ENCODE measurements at places on chromosomes 4 and X. TPM values are rescaled to one million over a fixed set of nuclear protein-coding genes. Genes with fewer than 3 reads are reported as not detected.

DNA sequence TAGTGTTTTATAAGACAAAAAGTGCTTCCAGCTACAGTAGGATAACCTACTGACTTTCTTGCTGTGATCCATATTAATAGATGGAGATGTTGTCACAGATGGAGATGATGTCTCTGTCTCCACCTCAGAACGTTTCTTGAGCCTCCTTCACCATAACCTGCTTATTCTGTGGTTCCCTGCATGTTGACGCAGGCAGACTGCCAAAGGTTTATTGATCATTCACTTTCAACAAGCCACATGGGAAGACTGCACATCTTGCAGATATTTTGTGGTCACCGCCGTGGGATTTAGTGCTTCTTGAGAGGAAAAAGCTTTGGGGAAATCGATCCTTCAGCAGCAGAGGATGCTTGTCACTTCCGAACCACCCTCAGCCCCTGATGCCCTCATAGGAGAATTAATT, 943.0 kb upstream of the PRKX start:
- no peak for DNase-seq

- no peak for DNase-seq
Measured at GRCh38 chr4:150004481-150004880, 73.8 kb upstream of the DCLK2 start.

DNA sequence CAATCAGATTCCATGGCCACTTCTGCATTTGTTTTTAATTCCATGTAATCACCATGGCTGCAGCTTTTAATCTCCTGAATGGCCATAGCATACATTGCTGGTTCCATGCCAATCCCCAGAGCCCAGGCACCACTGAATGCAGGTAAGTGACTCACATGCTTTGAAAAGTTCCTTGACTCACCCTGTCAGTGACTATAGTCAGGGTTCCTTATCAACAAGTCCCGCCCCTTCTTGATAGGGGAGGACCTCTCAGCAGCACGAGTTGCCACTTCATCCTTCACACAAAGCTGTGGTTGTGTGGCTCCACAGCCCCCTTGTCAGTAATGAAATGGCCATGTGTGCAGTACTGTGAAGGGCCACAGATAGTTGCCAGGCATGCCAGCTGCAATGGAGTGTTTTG, 516.6 kb downstream of the PPARGC1A start:
- DNase-seq = no peak

DNA sequence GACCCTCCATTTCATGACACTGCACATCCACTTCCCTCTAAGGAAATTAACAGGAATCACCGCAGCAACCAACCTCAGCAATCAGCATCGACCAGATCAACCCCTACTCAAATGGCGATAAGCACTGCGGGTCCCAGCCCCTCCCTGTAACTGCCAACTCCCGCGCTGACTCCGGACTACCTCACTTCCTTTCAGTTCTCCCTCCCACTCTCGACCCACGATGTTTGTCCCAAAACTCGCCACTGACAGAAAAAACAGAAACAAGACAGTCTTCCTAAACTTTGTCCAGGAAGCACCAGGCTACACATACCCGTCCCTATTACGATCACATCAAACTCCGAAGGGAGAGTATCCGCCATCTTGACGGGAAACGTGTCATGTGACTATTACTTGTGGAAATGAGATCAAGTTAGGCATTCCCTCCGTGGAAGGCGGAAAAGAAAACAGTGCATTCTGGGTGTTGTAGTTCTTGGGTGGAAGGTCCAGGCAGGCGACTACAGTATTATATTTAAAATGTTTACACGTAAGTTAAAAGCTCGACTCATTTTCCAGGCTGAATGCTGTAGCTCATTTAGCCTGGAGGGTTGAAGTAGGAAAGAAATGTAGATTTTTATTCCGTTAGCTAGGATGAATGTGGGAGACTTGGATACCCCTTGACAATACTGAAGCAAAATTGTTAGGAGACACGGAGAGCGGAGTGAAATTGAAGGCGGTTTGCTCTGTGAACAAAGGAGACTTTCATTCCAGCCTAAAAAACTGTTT, at the start of gene CHM:
Gene CHM (minus strand): TSS at position 385 of the 762 bp plus-strand sequence. CDS start 26 bp downstream, at position 359.
- peak; percentile 82 for DNase-seq

- DNase-seq = no peak
Measured at GRCh38 chrX:153190381-153190780, 11.3 kb downstream of the MAGEA1 start.

PCDH10 gene
- polyA plus RNA-seq = 6.7 TPM

DNA sequence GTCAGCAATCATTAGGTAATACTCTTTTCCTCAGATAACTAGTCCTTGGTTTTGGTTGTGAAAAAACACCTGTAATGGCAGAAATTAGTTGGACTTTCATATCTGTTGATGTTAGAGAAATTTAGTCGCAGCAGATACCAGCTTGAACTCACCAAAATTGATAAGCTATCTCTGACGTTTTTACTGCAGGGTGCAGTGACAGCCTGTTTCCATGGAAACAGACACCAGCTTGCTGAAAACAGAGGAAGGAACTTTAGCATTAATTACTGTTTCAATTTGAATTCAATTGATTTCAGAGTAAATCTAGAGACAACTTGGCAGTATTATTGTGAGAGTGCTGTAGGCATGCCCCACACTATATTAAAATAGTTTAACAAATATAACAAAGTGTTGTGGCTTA, 246.5 kb downstream of the PPP1R2C start:
- no peak for DNase-seq

GRCh38 chr4:132901224-132901623, 247.9 kb upstream of the PCDH10 start:
- no peak for DNase-seq

DKK2 gene
- 8.7 TPM for polyA plus RNA-seq

DNA sequence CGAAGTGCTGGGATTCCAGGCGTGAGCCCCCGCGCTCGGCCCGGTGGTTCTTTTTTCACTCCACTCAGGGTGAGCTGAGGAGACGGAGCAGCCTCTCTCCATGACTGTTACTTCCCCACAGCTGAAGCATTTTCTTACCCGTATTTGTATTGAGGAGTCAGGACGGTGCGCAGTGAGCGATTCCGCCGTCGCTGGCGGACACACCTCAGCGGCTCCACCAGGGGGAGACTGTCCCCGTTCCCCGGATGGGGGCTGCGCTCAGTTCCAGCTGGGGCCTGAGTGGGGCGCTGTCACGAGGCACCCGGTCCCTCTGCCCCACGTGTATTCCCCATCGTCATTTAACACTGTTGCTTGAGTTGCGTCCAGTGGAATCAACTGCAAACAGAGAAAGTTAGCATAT, 844.0 kb upstream of the FRG1 start:
- DNase-seq = no peak

MAGEA12 gene
- not detected for polyA plus RNA-seq

CPEB2 gene
- 17.3 TPM for polyA plus RNA-seq

DNA sequence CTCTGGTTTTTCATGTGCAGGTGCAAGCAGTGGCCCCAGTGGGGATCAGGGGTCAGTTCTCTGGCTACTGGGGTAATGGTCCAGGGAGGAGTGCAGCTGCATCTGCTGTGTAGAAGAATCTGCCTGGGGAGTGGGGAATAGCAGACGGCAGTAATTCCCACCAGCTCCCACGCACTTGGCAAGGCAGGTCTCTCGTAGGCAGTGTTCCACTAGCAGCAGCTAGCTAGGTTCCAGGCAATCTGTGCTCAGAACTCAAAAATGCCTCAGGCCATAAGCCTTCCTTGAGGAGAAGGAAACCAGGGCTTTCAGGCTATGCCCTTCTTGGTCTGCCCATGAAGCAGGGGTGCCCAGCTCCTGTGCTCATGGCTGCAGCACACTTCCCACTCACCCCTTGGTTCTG, 38.8 kb downstream of the DCLK2 start:
- DNase-seq = no peak

NRK gene
- polyA plus RNA-seq = 18.1 TPM

- DNase-seq = no peak
Measured at GRCh38 chrX:134682081-134682480, 23.8 kb upstream of the PLAC1 start.

DNA sequence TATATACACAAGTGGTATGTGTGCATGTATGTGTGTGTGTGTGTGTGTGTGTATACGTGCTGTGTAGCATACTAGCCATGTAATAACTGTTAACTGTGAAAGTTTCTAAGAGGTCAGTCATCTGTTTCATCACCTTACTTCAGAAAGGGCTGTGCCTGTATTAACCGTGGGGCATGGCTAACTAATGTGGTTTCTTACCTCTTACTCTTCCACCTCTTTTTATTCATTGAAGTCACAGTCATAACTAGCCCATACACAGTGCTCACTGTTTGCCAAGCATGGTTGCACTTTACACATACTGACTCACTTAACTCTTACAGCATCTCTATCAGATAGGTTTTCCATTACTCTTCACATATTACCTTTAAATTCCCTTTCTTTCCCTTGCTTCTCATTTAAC, 23.7 kb upstream of the LRAT start:
- DNase-seq = no peak

DNA sequence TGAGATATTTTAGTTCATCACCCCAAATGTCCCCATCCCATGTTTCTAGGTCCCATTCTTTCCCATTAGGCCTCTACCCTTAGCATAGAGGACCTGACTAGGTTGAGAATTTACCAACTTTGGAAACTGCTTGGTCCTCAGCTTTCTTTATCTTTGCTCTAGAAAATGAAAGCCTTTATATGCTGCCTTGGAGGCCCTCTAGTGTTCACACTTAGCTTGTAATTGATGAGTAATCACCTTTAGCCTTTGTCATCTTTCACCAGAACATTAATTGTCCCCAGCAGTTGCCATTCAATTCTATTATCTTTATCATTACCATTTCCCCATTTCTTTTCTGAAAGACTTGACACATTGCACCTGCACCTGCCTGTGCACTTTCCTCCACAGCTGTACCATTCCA, 589.2 kb upstream of the NR3C2 start:
- DNase-seq = no peak

GRCh38 chr4:2354760-2355159, 63.7 kb downstream of the ZFYVE28 start:
- no peak for DNase-seq

- DNase-seq = no peak
Measured at GRCh38 chr4:155948541-155948940, 5.1 kb downstream of the CTSO start.

SLC49A3 gene
- polyA plus RNA-seq = 4.3 TPM

GRCh38 chr4:143215873-143216272, 31.2 kb downstream of the USP38 start:
- no peak for DNase-seq

PABPC1L2A gene
- polyA plus RNA-seq = not detected

PTCHD1 gene
- polyA plus RNA-seq = 0.67 TPM

ADH1A gene
- polyA plus RNA-seq = 0.28 TPM

DNA sequence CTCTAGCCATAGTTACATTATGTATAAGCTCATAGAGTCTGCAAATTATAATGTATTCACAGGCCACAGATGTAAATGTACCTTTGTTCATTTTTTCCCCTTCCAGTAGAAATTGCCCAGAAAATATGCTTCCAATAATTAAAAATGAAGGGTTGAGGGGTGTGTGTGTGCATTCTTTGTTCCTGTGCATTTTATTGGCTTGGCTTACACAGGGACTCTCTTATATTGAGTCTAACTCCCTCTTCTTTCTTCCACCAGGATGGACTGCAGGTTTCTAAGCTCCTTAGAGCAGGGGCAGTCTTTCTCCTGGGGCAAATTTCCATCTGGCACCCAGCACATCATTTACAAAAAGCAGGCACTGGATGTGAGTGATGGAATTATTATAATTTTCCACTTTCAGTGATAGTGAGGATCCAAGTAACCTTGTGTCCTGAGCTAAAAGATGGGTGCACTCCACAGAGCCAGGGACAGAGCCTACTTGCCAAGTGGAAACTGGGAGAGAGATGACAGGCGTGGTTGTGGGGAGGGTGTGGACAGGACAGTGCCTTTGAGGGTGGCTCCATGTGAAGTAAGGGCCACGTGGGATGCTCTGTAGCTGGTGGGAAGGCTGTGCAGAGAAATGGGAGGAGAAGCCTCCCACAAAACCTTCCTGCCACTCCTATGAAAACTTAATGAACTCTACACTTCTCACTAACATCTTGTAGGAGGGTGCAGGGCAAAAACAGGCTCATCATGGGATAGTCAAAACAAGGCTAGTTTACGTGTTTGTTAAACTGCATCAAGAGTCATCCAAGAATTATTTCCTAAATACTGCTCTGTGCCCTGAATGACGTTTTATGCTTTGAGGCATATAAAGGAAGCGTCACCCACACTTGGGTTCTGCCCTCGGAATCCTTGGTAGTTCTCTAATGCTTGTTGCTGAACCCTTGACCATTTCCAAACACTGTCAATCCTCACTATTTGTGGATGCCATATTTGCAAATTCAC, 16.0 kb downstream of the IGFBP7 start:
- no peak for DNase-seq

GRSF1 gene
- polyA plus RNA-seq = 118 TPM

DNA sequence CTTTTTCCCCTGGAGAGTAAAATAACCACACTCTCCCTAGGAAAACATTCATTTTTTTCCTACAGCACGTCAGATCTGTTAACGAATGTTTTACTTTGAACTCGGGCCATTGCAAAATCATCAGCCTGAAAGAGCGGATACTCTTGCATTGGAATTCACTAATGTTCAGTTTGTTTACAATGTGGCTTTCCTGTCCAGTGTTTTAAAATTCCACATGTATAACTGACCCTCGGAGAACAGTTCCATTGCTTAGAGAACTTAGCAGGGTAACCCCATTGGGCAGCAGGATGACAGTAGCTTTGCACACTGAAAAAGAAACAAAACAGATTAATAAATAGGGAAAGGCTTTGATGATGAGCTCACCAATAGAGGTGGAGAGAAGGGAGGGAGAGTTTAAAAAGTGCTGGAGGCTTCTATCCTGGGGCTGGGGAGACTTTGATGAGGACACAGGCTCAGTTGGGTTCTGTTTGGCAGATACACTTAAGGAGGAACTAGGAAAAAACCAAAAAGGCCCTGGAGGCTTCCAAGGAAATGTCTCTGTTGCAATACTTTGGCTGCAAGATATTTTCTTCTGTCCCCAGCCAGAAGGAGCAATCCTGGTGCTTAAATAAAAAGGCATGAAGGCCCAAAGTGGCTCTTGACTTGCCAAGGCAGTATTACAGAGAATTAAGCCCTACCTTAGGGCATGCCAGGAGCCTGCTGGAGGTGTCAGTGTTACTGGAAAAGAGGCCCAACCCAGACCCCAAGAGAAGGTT, 143.1 kb downstream of the ARSF start:
- no peak for DNase-seq

- no peak for DNase-seq
Measured at GRCh38 chr4:18227880-18228279, 206.3 kb upstream of the LCORL start.

DNA sequence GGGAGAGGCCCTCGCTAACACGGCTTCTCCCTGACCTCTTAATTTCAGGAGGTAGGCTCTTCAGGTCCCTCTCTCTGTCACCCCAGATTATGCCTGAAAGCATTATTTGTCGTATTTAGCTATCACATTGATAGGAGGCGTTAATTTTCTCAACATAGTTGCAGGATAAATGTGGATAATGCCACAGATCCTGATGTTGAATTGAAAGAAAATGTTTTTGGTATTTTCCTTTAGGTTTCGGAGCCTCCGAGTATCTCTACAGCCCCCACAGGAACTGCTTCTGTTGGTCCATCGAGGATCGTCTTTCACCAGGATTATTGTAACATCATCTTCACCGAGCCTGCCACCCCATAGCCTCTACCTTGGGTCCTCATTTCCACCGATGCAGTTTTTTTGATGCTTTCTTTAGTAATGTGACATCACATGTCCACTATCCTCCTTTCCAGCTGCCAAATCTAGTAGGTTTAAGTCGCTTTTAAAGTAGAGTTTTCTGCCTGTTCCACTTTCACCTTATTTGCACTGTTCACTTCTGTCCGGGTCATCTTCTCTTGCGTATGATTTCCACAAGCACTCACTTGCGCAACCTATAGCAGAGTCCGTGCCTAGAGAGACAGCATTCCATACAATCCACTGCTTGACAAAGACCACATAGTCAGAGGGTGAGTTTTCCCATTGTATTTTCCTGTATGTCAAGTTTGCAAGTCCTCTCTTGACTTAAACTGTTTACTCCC, 665 bp downstream of the TIGD2 start:
- DNase-seq = no peak

Data from right renal pelvis (tissue), 4 donors.